ENCODE measurements at places on chromosomes 16 and 17. TPM values are rescaled to one million over a fixed set of nuclear protein-coding genes. Genes with fewer than 3 reads are reported as not detected.

The CES3 gene
- 1.9 TPM for total RNA-seq

The NPIPA5 gene
- total RNA-seq, result 3.8 TPM

- no peaks in the 10 kb centered on the region for H3K27me3 ChIP-seq
- no peaks in the 10 kb centered on the region for H3K4me1 ChIP-seq
- H3K27ac ChIP-seq, result no peak overlapping the region
- no peak for DNase-seq
- H3K4me3 ChIP-seq, result no peak overlapping the region
- no peaks in the 10 kb centered on the region for H3K36me3 ChIP-seq
Measured at GRCh38 chr16:59573528-59574271, 839.6 kb upstream of the GOT2 start.

GRCh38 chr17:61770043-61770442 is 93.3 kb downstream of the BRIP1 start:
- H3K4me3 ChIP-seq, result no peak overlapping the region
- H3K4me1 ChIP-seq, result no peaks in the 10 kb centered on the region
- DNase-seq, result no peak
- no peaks in the 10 kb centered on the region for H3K27me3 ChIP-seq
- peaks cover 3% of the 10 kb centered on the region for H3K36me3 ChIP-seq

DNA sequence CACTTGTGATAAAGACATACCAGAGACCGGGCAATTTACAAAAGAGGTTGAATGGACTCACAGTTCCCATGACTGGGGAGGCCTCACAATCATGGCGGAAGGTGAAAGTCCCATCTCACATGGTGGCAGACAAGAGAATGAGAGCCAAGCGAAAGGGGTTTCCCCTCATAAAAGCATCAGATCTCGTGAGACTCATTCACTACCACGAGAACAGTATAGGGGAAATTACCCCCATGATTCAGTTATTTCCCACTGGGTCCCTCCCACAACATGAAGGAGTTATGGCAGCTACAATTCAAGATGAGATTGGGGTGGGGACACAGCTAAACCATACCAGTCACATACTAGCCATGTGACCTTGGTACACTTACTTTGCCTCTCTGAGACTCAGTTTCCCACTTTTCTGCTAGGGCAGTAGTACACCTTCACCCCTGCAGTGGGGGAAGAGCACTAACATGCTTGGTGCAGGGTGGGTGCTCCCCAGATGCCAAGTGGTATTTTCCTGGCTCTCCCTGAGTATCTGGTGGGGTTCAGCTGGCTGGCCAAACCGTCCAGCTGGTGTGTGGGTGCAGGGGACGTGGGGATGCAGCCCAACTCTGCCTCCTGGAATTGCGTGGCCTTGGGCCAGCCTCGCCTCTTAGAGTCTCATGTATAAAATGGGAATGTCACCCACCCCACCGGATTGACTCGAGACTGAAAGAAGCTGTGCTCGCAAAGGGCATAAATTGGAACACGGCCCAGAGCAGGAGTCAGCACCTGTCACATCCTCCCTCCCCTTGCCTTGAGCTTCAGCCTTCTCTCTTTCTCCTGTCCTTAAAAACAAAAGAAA is 364.1 kb downstream of the CPPED1 start:
- H3K4me3 ChIP-seq, result no peak overlapping the region
- H3K4me1 ChIP-seq, result peaks cover under 1% of the 10 kb centered on the region
- H3K27ac ChIP-seq, result no peak overlapping the region
- peaks cover 3% of the 10 kb centered on the region for H3K36me3 ChIP-seq

The RDM1 gene
- 9.7 TPM for total RNA-seq

The CMTM2 gene
- total RNA-seq, result not detected

The FOXN1 gene
- total RNA-seq, result not detected

The CES5A gene
- not detected for total RNA-seq

GRCh38 chr17:4851084-4851483 is 17.9 kb downstream of the MINK1 start:
- no peaks in the 10 kb centered on the region for H3K36me3 ChIP-seq
- DNase-seq, result no peak
- no peaks in the 10 kb centered on the region for H3K4me1 ChIP-seq
- no peaks in the 10 kb centered on the region for H3K27me3 ChIP-seq
- H3K27ac ChIP-seq, result no peak overlapping the region

The PRDM7 gene
- total RNA-seq, result not detected

DNA sequence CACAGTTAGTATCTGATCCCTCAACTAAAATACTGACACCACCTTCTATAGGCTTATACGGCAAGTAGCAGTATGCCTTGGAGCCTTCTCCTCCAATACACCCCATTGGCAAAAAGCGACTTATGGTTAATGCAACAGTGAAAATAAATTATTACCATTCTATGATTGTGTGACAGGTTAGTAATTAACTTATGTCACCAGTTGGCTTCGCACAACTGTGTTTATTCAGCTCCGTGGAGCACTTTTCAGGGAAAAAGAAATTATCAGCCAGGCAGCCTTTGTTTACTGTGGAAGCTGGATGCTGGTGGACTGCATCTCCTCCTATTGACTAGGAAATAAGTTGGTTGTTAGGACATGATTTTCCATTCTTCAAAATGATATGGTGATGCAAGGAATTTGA is 833.8 kb upstream of the RBFOX1 start:
- no peaks in the 10 kb centered on the region for H3K36me3 ChIP-seq
- no peaks in the 10 kb centered on the region for H3K4me1 ChIP-seq
- H3K27ac ChIP-seq, result no peak overlapping the region
- no peak for DNase-seq
- H3K27me3 ChIP-seq, result no peaks in the 10 kb centered on the region

GRCh38 chr16:47374629-47375028 is 86.2 kb downstream of the ITFG1 start:
- no peak for DNase-seq
- no peak overlapping the region for H3K27ac ChIP-seq
- no peaks in the 10 kb centered on the region for H3K4me1 ChIP-seq
- H3K4me3 ChIP-seq, result no peak overlapping the region

DNA sequence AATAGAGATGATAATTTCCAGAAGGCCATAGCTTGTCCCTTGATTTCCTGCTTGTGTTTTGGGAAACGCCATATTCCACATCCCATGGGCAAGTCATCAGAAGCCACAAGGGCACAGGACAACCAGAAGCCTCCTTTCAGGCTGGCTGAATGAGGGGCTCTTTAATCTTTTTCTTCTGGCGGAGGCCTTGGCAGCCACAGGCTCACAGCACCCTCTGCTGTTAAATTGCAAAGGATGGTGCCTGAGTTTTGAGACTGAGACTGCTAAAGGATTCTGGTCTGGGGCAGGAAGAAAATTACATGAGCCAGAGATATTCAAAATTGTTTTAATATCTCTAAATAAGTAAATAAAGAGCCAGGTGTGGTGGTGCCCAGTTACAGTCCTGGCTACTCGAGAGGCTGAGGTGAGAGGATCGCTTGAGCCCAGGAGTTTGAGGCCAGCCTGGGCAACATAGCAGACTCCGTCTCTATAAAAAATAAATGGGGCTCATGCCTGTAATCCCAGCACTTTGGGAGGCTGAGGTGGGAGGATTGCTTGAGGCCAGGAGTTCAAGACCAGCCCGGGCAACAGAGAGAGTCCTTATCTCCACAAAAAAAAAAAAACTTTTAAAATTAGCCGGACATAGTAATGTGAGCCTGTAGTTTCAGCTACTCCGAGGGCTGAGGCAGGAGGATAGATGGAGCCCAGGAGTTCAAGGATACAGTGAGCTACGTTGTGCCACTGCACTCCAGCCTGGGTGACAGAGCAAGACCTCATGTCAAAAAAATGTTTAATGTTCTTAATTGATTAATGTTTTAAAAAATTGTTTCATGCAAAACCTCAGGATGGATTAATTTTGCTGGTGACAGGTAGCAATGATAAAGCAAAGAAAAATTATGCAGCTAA is 26.3 kb downstream of the AARSD1 start:
- no peaks in the 10 kb centered on the region for H3K36me3 ChIP-seq
- no peaks in the 10 kb centered on the region for H3K27me3 ChIP-seq
- no peak for DNase-seq
- H3K4me1 ChIP-seq, result no peaks in the 10 kb centered on the region

DNA sequence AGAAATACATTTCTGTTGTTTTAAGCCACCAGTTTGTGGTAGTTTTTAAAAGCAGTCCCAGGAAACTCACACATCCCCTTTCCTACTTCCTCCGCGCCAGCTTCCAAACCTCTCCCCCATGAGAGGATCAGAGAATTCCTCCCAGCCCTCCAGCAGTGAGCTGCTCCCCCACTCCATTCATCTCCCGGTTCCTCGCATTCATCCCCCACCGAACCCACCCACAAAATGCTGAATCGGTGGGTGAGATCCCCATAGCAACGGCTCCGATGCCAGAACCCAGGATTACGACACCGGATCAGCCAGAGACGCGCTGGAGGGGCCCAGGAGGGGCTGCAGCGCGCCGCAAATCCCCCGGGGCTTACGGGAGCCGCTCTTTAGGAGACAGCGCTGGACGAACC is 251.4 kb upstream of the RPL38 start:
- no peak overlapping the region for H3K27ac ChIP-seq
- DNase-seq, result no peak
- peaks cover 4% of the 10 kb centered on the region for H3K27me3 ChIP-seq
- no peaks in the 10 kb centered on the region for H3K4me1 ChIP-seq
- H3K36me3 ChIP-seq, result no peaks in the 10 kb centered on the region

The RAB11FIP4 gene
- total RNA-seq, result 27.0 TPM

The EVPLL gene
- not detected for total RNA-seq

GRCh38 chr16:23141959-23142740 is 7.1 kb downstream of the USP31 start:
- no peak overlapping the region for H3K4me3 ChIP-seq
- no peak for DNase-seq
- H3K27ac ChIP-seq, result no peak overlapping the region
- H3K36me3 ChIP-seq, result no peaks in the 10 kb centered on the region

The C17orf107 gene
- 0.16 TPM for total RNA-seq

GRCh38 chr17:8080799-8081219 is 6.7 kb downstream of the ALOX12B start:
- no peak overlapping the region for H3K27ac ChIP-seq
- H3K36me3 ChIP-seq, result no peaks in the 10 kb centered on the region
- no peak for DNase-seq
- no peak overlapping the region for H3K4me3 ChIP-seq
- H3K4me1 ChIP-seq, result peaks cover 4% of the 10 kb centered on the region

GRCh38 chr16:29910819-29911675 is 10.8 kb downstream of the ASPHD1 start:
- no peak overlapping the region for H3K27ac ChIP-seq
- no peak overlapping the region for H3K4me3 ChIP-seq
- H3K36me3 ChIP-seq, result no peaks in the 10 kb centered on the region
- no peaks in the 10 kb centered on the region for H3K27me3 ChIP-seq
- H3K4me1 ChIP-seq, result no peaks in the 10 kb centered on the region
- DNase-seq, result no peak

- no peak overlapping the region for H3K27ac ChIP-seq
- H3K36me3 ChIP-seq, result no peaks in the 10 kb centered on the region
- H3K27me3 ChIP-seq, result no peaks in the 10 kb centered on the region
- DNase-seq, result no peak
- no peaks in the 10 kb centered on the region for H3K4me1 ChIP-seq
Measured at GRCh38 chr17:35732806-35733136, 1.3 kb downstream of the RASL10B start.

The KCNAB3 gene
- total RNA-seq, result 7.0 TPM

DNA sequence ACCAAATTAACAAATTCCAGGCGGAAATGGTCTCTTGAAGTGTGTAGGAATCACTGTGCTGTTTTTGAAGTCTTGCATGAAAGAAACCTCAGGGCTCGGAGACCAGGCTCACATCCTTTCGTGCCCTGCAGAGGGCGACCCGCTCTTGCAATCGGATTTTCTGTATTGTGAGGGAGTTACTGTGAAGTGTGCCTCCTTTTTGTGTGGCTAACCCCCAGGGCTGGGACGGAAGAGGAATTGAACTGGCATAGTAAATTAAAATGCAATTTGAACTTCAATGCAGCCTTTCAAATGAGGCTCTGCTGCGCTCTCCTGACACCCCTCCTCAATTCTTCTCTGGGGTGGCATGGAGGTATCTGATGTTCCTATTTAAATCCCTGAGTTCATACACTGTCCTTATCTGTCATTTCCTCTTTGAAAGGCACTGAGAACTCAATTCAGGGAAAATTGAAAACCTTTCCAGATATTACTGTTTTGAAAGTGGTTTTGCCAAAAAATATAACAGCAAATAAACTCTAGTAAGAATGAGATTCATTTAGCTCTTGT is 51.5 kb upstream of the MGAT5B start:
- H3K4me1 ChIP-seq, result no peaks in the 10 kb centered on the region
- no peak for DNase-seq

DNA sequence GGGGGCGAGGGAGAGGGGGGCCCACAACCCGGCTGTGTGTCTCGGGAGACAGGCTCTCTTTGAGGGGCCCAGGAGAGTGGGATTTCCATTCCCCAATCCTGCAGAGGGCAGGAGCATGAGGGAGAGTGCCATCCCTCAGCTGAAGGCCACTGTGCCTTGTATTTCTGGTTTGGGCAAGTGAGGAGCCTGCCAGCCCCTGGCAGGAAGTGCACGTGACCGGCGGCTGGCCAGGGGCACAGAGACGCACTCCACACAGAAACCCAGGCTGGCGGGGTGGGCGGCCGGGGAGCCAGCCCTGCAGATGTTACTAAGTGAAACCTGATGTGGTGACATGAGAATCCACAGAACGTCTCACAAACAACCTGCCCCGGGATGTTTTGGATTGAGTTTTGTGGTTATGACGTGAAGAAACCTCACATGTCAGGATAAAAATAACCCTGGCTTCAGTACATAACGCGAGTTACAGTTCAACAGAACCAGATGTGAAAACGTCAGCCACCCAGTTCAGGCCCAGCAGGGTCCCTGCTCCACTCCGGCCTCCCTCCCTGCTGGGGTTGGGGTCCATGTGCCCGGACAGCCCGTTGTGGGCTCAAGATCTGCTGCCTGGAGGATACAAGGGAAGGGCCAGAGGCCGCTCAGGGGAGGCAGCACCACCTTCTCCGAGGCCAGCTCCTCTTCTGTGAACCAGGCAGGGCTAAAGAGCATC is 51.7 kb upstream of the MTSS2 start:
- no peak overlapping the region for H3K4me3 ChIP-seq
- H3K27me3 ChIP-seq, result no peaks in the 10 kb centered on the region
- peaks cover 9% of the 10 kb centered on the region for H3K36me3 ChIP-seq
- H3K27ac ChIP-seq, result peak overlapping the region; percentile 71
- H3K4me1 ChIP-seq, result peaks cover 22% of the 10 kb centered on the region
- DNase-seq, result peak; percentile 81

GRCh38 chr16:61890386-61890785 is 145.9 kb downstream of the CDH8 start:
- H3K4me3 ChIP-seq, result no peak overlapping the region
- DNase-seq, result no peak
- no peak overlapping the region for H3K27ac ChIP-seq
- H3K27me3 ChIP-seq, result no peaks in the 10 kb centered on the region
- no peaks in the 10 kb centered on the region for H3K36me3 ChIP-seq

DNA sequence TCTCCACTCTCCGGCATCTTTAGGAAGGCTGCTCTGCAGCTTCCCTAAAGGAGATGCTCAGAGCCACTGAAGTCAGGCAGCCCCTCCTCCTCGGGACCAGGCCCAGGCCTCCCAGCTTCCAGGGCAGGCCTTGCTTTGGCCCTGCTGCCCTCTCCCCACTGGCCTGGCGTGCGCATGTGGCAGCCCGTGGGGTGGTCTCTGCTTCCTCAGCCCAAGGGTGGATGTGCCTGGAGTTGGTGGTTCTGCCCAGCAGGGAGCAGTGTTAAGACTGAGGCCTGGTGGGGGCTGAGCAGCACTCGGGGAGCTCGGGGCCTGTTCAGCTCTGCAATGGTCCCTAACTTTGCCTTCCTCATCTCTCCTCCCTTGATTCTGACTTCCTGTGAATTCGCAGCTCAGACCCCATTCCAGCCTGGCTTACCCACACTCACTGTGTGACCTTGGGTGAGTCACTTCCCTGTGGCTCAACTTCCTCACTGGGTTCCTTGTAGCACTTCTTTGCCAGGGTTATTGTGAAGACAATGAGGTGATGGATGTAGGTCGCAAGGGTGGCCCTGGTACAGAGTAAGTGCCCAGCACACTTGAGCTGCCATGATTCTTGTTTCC is 63.2 kb downstream of the NKD1 start:
- no peak overlapping the region for H3K27ac ChIP-seq
- H3K4me1 ChIP-seq, result peaks cover 3% of the 10 kb centered on the region
- H3K27me3 ChIP-seq, result no peaks in the 10 kb centered on the region
- no peaks in the 10 kb centered on the region for H3K36me3 ChIP-seq
- no peak overlapping the region for H3K4me3 ChIP-seq

Measured in GM12878 (cell line).